ENCODE measurements at places on chromosomes 13 and 19.

GRCh38 chr19:4101496-4101770 is 22.5 kb downstream of the MAP2K2 start:
- no peak for DNase-seq

DNA sequence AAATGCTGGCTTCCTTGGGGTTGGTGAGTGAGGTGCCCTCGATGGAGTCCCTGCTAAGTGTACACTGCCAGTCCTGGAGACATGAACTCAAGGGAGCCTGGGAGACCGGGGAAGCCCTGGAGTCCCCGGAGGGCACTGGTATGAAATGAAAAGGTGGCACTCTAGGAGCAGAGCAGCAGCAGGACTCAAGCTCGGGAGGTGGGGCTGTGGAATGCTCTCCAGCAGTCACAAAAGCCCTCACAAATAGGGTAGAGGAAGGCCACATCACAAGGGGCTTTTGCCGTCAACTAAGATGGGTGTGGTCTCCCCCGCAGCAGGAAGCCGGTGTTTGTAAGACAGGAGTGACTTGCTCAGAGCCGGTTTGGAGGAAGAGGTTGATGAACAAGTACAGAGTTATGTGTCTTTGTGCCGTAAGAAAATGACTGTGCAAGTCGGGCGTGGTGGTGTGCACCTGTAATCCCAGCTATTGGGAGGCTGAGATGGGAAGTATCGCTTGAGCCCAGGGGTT is 19.3 kb downstream of the CCNE1 start:
- DNase-seq = no peak

GRCh38 chr13:78700121-78700910 is 41.4 kb upstream of the OBI1 start:
- DNase-seq = no peak

DNA sequence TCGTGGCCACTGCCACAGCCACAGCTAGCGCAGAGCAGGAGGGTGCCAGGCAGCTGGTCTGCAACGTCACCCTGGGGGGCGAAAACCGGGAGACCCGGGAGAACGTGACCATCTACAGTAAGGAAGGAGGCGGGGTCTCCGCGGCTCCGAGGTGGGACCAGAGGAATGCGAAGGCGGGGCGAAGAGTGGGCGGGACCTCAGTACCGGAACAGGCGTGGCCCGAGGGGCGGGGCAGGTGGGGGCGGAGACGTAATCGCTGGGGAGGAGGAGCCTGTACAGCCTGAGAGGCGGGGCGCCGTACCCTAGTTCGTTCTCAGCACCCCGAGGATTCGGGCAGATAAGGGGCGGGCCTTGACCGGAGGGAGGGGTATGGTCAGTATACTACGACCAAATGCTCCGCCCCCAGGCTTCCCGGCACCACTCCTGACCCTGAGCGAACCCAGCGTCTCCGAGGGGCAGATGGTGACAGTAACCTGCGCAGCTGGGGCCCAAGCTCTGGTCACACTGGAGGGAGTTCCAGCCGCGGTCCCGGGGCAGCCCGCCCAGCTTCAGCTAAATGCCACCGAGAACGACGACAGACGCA is 2.5 kb downstream of the ICAM5 start:
- peak; percentile 89 for DNase-seq
